ENCODE measurements at places on chromosomes 7 and 10.
A peak's percentile ranks its signal among the peaks of the same experiment; 100 is the strongest.

GRCh38 chr10:73209705-73210104 lies 37.4 kb downstream of the DNAJC9 start:
- no peak for DNase-seq

DNA sequence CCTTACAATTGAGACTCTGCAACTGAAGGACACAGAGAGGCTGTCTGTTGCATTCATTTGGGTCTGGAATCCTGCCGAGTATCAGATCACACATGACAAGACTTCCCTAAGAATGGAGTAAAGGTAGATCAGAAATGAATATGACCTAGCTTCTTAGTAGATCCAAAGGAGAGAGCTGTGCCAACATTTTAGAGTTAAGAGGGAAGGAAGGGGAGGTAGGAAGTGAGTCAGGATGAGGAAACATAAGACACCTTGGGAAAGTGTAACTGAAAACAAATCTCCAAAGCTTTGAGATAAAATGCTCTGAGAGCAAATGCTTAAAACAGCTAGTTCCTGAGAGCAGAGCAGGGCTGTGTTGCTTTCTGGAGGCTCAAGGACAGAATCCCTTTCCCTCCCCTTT lies 6.1 kb upstream of the SLC25A13 start:
- DNase-seq = no peak

DNA sequence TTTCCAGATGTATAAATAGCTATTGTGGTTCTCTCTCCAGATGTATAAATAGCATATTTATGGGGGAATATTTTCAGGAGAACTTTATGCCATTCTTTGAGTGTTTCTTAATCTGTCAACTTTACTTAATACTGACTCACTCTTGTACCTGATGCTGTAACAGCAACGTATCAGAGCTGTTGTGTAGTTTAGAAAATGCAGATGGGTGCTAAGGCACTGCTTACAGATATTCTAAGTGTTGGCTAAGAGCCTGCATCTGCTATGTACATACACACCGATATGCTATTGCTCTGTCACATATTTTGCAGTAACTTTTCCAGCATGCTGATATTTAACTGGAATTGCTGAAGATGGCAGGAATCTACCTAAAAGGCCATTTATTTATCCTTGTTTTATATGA lies 71.9 kb downstream of the WDR37 start:
- no peak for DNase-seq

DNA sequence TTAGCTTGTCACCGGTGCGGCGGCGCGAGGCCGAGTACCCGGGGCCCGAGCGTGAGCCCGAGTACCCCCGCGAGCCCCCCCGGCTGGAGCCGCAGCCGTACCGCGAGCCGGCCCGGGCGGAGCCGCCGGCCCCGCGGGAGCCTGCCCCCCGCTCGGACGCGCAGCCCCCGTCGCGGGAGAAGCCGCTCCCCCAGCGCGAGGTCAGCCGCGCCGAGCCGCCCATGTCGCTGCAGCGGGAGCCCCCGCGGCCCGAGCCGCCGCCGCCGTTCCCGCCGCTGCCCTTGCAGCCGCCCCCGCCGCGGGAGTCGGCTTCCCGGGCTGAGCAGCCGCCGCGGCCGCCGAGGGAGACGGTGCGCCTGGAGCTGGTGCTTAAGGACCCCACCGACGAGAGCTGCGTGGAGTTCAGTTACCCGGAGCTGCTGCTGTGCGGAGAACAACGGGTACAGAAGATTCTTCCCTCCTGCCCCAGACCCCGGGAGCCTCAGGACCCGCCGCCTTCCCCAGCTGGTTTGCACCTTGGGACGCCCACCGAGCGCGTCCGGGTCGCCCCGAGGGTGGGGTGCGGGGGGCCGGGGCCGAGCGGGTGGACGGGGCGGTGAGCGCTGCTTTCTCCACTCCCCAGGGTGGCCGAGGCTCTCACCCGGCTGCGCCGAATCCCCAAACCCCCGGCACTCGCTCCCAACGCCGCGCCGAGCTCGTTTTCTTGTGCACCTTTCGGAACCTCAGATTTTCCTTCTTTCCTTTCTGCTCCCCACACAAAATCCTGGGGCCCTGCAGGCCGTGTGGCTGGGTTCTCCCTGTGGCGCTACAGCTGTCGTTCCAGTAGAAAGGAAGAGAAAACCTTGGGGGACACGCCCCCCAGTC lies 708 bp downstream of the UBN2 start:
- peak; percentile 11 for DNase-seq

DNA sequence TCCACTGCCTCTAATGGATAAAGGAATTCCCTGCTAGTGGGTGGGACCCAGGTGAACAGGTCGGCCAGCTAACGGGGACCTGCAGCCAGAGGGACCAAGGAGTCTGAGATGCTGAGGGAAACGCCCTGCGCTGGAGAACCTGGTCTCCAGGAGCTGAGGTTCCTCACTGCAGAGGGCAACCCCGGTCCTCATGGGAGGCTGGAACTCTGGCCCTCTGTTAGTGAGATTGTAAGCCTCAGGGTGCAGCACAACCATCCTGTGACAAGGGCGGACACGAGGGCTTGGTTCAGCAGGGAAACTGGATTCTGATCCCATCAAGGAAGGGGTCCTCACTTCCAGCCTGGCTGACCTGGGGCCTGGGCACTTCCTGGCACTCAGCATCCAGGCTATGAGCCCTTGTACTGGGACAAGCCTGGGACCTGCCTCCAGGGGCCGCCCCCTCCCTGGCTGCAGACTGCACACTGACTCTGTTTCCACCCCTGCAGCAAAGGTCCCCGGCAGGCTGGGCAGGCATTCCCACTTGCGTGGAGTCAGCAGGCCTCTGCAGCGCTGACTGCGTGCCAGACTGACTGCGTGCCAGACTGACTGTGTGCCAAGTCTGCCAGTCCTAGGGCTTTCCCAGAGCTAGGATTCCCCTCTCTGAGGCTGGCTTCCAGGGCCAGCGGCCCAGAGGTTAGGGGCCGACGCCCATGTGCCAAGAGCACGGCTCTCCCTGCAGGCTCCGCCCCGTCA lies 143.2 kb downstream of the MAPK8 start:
- DNase-seq = no peak

- no peak for DNase-seq
Observed at GRCh38 chr10:8817299-8817698, 762.8 kb downstream of the GATA3 start.

GRCh38 chr7:27680610-27681009 lies 17.9 kb upstream of the HIBADH start:
- DNase-seq = no peak

DNA sequence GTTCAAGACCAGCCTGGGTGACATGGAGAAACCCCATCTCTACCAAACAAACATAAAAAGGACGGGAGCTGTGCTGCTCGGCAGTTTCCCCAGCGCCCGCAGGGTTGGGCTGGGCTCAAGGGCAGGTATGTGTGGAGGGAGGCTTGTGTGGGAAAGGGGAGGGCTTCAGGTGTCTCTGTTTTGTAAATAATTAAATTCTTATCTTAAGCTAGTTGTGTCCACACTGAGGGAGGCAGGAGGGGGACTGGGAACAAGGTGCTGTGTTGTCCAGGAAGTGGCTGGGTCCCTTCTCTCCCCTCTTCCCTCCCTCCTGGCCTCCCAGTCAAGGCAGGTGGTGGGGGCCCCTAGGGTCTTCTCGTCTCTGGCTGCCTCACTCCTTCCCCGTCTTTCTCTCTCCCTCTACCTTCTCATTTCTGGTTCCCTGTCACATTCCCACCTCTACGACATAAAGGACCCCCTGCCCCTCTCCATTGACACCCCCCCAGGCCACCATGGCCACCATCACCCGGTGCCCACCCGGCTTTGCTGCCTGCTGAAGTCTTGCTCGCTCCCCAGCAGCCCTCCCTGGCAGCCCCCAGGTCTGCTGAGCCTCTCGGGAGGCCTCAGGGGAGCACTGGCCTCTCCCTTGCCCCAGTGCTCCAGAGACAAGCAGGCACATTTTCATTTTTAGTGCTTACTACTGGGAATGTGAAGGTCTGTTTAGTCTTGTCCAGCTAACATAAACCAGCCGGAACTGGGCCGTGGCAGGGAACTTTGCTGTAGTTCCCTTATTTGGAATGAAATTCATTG lies 19.3 kb downstream of the NEURL1 start:
- no peak for DNase-seq

DNA sequence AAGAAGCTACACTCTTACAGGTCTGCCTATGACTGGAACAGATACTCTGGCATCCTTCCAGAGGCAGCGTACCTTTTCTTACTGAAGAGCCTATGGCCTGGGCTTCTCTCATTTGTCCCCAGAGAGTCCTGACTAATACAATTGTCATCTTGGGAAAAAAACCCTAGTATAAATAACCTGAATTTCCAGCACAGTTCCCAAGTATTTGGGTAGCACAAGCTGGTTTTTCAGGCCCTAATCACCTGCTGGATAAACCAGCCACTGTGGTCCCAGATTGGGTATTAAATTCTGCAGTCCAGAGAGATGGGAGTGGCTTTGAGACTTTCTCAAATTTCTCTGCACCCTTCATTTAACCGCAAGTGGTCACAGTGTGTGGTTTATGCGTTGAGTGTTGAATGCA lies 186.8 kb upstream of the NEBL start:
- DNase-seq = no peak

- no peak for DNase-seq
Observed at GRCh38 chr10:6022660-6023059, 39.5 kb downstream of the IL2RA start.

DNA sequence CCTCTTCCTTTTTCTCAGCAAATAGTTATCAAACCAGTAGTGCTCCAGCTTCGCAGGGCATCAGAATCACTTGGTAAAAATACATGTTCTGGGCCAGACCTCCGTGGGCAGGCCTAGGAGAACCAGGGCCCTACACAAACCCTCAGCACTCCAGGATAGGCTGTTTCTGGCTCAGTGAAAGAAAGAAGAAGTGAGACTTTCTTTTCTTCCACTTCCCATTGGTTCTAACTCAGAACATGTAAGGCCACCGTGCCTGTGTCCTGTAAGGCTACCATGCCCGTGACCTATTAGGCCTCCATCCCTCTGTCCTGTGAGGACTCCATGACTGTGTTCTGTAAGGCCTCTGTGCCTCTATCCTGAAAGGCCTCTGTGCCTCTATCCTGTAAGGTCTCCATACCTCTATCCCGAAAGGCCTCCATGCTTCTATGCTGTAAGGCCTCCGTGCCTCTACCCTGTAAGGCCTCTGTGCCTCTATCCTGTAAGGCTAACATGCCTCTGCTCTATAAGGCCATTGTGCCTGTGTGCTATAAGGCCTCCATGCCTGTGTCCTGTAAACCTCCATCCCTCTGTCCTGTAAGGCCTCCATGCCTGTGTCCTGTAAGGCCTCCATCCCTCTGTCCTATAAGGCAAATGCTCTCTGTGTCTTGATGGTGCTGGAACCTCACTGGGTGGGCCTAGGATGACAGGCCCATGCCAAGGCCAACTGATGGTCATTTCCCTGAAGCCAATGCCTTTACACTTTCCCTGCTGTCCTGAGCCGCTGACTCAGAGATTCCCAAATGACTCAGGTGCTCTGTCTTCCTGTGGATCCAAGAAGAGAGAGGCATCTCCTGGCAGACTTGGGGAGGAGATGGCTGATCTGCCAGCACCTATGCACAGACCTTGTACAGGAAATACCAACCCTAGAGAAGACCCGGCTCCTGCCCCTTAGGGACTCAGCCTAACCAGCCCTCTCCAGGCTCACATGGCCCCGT lies 96.6 kb upstream of the CACUL1 start:
- no peak for DNase-seq

- no peak for DNase-seq
Observed at GRCh38 chr7:128879461-128879938, 16.8 kb downstream of the ATP6V1F start.

DNA sequence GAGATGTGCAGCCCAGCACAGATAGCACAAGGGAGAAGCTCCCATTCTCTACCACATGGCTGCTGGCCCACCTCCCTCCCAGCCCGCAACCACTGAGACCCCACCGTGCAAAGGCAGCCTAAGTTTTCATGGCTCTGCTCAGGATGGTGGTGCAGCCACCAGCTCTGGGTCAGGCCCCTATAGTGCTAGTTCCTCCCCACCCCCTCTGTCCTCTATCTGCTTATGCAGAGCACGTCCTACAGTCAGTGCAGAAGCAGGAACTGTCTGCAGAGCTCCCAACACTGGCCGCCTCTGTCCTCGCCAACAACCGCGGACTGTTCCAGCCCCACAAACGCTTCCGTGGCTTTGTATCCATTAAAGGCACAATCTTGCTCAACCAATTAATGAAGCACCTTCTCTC lies 278.9 kb downstream of the GRID1 start:
- DNase-seq = no peak

GRCh38 chr10:94069884-94070283 lies 76.2 kb downstream of the PLCE1 start:
- DNase-seq = no peak

DNA sequence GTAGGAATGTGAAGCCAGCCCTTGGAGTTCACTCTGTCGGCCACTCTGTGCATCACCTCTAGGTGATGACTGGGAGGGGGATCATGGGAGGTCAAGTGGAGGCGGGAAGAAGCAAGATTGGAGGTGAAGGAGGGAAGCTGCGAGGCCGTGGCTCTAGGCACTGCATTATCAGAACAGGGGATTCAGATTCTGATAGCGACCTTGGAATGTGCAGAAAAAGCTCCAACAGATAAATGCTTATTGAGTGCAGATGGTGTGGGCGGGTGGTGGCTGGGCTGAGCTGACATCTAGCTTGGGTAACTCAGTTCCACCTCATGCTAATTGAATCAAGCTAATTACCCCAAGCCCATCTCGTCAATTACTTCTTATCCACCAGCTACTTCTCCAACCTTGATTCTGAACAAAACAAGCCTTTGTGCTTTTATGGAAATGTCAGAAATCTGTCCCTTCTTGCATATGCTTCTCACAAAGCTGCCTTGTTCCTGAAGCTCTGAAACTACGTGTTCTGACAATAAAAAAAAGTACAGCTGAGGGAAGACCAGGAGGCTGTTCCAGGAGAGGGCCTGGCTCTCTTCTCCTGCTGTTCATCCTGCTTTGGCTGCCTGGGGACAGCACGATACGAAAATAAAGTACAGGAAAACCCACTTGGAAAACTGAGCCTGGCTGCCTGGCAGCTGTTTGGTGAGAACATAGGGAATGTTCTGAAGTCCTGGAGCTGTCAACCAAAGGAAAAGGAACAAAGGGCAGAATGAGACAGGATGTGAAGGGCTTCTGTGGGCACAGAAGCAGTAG lies 27.5 kb downstream of the STRA8 start:
- no peak for DNase-seq

GRCh38 chr7:43058271-43059066 lies 54.0 kb upstream of the HECW1 start:
- DNase-seq = no peak

DNA sequence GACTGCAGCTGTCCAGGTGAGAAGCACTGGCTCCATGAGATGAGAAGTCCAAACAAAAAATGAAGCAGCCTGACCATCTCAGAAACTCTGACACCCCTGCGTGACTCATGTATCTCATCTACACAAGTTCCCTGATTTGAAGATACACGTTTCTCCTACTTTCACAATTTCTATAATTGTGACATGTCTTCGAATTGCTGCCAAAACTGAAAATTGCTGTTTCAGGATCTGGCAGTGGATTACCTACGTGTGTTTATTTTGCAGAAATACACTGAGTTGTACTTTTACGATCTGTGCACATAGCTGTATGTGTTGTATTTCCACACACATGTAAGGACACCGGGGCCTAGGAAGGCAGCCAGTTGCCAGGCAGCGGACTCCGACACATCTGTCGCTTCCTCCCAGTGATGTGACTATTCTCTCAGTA lies 53.2 kb downstream of the LARP4B start:
- DNase-seq = no peak
